Ascending aorta (tissue), 2 donors: ENCODE measurements at places on chromosomes 7 and 10. TPM values are rescaled to one million over a fixed set of nuclear protein-coding genes. Genes with fewer than 3 reads are reported as not detected.

WIPF3 gene
- total RNA-seq = 4.6 TPM

DNA sequence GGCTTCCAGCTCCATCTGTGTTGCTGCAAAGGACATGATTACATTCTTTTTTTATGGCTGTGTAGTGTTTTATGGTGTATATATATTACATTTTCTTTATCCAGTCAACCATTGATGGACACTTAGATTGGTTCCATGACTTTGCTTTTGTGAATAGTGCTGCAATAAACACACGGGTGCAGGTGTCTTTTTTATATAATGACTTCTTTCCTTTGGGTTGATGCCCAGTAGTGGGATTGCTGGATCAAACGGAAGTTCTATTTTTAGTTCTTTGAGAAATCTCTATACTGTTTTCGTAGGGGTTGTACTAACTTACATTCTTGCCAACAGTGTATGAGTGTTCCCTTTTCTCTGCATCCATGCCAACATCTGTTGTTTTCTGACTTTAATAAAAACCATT, 189.7 kb downstream of the ACTR3B start:
- H3K27ac ChIP-seq = no peak overlapping the region
- no peaks in the 10 kb centered on the region for H3K4me1 ChIP-seq
- H3K27me3 ChIP-seq = no peaks in the 10 kb centered on the region
- no peak overlapping the region for H3K4me3 ChIP-seq
- no peaks in the 10 kb centered on the region for H3K36me3 ChIP-seq

- H3K4me3 ChIP-seq = no peak overlapping the region
- no peaks in the 10 kb centered on the region for H3K4me1 ChIP-seq
- H3K27me3 ChIP-seq = no peaks in the 10 kb centered on the region
These were observed 89.2 kb upstream of the JAZF1 start for GRCh38 chr7:28269700-28270361.

DNA sequence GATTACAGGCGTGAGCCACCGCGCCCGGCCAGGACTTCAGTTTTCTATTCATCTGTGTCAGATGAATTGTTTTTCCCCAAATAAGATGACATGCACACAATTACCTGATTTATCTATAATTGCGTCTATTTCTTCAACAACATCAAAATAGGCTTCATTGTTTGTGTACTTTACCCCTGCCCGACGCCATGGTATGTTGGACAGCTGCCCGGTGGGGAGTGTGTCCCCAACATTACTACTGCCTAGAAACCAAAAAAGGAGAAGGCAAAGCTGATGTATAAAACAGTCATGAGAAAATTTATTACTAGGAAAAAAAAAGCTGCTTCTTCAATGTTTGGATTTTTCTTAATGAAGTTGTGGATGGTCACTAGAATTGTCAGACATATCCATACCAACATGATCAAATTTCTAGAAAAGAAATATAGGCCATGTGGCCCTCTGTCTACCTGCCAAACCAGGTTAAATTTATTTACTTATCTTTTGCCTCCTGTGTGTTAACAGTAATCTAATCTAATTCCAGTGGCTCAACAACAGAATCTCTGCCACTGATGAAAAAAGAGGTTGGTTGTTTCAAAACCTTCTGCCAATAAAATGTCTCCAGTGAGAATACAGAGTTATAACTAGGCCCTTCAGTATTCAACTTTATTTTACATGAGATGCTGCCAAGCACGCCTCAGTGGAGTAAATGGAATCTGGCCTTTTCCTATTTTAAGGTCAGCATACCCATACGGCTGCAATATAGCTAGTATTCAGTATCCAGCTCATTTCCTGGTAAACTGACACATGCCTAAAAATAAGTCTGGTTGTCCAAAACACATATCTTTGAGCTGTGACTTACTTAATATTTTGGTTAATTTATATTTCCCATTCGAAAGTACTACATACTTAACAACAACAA, 16.5 kb downstream of the AP3M1 start:
- no peak overlapping the region for H3K27ac ChIP-seq
- H3K4me1 ChIP-seq = no peaks in the 10 kb centered on the region
- H3K36me3 ChIP-seq = peaks cover 73% of the 10 kb centered on the region
- no peaks in the 10 kb centered on the region for H3K27me3 ChIP-seq
- no peak for DNase-seq

CPA5 gene
- total RNA-seq = not detected

SCIN gene
- not detected for total RNA-seq

GSTO2 gene
- not detected for total RNA-seq

DNA sequence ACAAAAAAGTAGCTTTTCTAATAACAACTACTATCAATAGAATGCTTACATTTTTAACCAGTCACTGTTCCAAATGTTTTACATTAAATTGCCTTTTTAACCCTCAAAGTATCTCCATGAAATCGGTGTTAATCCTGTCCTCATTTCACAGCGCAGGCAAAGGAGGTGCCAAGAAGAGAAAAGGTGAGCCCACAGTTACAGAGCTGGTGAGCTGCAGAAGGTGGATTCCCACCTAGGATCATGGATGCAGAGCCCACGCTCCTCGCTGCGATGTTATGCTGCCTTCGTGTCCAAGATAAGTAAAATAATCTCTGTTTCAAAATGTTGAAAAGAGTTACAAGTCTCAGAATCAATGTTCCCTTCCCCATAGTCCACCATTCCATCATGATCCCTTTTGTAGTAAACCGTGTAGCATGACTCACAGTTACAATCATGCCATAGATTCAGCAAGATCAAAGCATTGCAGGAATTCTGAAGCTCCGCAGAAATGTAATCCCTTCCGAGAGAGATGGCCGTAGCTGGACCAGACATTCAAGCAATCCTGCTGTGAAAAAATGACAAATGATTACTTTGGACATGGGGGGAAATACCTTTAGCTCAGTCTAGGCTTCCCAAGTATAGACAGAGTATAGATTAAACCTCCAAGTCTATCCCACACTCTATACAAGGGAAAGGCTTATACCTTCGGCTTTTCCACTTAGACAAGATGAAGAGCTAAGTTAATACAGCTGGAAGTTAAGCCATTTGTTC, 394.7 kb upstream of the AKR1E2 start:
- H3K36me3 ChIP-seq = no peaks in the 10 kb centered on the region
- no peak for DNase-seq
- H3K27ac ChIP-seq = no peak overlapping the region
- H3K4me3 ChIP-seq = no peak overlapping the region
- H3K27me3 ChIP-seq = no peaks in the 10 kb centered on the region
- no peaks in the 10 kb centered on the region for H3K4me1 ChIP-seq

- H3K27ac ChIP-seq = no peak overlapping the region
- H3K4me3 ChIP-seq = no peak overlapping the region
- H3K27me3 ChIP-seq = no peaks in the 10 kb centered on the region
- no peak for DNase-seq
These were observed 9.0 kb upstream of the COMTD1 start for GRCh38 chr10:75244487-75245353.

GRCh38 chr7:151430391-151431205, 9.3 kb downstream of the CRYGN start:
- no peaks in the 10 kb centered on the region for H3K36me3 ChIP-seq
- no peaks in the 10 kb centered on the region for H3K27me3 ChIP-seq
- H3K4me1 ChIP-seq = peaks cover 17% of the 10 kb centered on the region

DNA sequence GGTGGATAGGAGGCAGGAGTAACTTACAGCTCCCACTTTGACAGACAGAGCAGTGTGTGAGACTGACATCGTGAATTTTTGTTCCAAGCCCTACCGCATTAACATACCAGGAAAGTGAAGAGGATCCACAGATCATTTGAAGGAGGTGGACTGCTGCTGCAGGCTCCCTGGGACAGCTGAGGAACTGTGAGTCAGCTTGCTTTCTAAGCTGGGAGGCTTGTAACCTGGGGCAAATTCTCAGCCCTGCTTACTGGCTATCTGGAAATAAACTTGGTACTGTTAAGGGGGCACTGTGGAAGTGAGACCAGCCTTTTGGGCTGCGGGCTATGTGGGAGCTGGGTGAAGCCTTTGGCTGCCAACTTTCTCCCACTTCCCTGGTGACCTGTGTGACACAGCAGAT, 1202.5 kb downstream of the DNAJB9 start:
- H3K4me1 ChIP-seq = no peaks in the 10 kb centered on the region
- no peak for DNase-seq
- H3K27ac ChIP-seq = no peak overlapping the region
- H3K4me3 ChIP-seq = no peak overlapping the region
- no peaks in the 10 kb centered on the region for H3K27me3 ChIP-seq
- no peaks in the 10 kb centered on the region for H3K36me3 ChIP-seq

AFAP1L2 gene
- 30.4 TPM for total RNA-seq

DNA sequence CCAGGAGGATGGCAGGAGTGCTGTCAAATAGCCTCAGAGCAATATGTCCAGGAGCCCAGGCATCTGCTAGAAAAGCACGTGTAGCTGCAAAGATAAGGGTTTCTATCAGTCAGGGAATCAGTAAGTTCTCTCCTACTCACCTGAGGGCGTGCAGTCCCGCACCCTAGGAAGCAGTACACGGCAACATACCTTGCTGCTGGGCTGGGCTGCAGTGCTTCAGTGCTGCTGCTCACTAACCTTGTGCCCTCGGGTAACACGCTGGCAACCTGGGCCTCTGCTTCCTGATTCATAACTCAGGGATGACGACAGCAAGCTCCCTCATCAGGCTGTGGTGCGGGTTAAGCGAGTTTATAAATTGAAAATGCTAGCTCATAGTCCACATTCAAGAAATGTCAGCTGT, 29.5 kb upstream of the CCNY start:
- no peak overlapping the region for H3K4me3 ChIP-seq
- H3K27ac ChIP-seq = no peak overlapping the region
- no peaks in the 10 kb centered on the region for H3K4me1 ChIP-seq
- H3K27me3 ChIP-seq = no peaks in the 10 kb centered on the region

- no peaks in the 10 kb centered on the region for H3K27me3 ChIP-seq
- DNase-seq = no peak
- H3K4me3 ChIP-seq = no peak overlapping the region
- H3K36me3 ChIP-seq = no peaks in the 10 kb centered on the region
- H3K27ac ChIP-seq = no peak overlapping the region
These were observed 211.1 kb downstream of the MGMT start for GRCh38 chr10:129678186-129678585.

- H3K4me1 ChIP-seq = peaks cover 14% of the 10 kb centered on the region
- H3K27me3 ChIP-seq = peaks cover 28% of the 10 kb centered on the region
- H3K36me3 ChIP-seq = no peaks in the 10 kb centered on the region
- no peak within 1 kb of the TSS for H3K27ac ChIP-seq
These were observed at the start of gene WNT16 for GRCh38 chr7:121328508-121329190. Gene WNT16 (plus strand): TSS chr7:121329000. CDS start chr7:121329293, 293 bp downstream.

CNNM1 gene
- total RNA-seq = not detected
